ENCODE measurements at places on chromosomes 1 and 21. TPM values are rescaled to one million over a fixed set of nuclear protein-coding genes. Genes with fewer than 3 reads are reported as not detected.

The SERPINC1 gene
- total RNA-seq, result not detected

The COG2 gene
- total RNA-seq, result 25.6 TPM

The TLR5 gene
- 2.3 TPM for total RNA-seq

The SMYD3 gene
- 9.9 TPM for total RNA-seq

The OR10J1 gene
- not detected for total RNA-seq

All from left ventricle myocardium inferior (tissue), 1 donor.